Activated CD4-positive, alpha-beta T cell treated with anti-CD3 and anti-CD28 coated beads, Interleukin-2, amount 50 U/mL, for 16 hours (primary cell): ENCODE measurements at places on chromosomes 1 and 21.

GRCh38 chr1:118160806-118161205, 24.2 kb downstream of the SPAG17 start:
- DNase-seq = no peak

- no peak for DNase-seq
These were observed 97.4 kb upstream of the HP1BP3 start for GRCh38 chr1:20884513-20884912.

DNA sequence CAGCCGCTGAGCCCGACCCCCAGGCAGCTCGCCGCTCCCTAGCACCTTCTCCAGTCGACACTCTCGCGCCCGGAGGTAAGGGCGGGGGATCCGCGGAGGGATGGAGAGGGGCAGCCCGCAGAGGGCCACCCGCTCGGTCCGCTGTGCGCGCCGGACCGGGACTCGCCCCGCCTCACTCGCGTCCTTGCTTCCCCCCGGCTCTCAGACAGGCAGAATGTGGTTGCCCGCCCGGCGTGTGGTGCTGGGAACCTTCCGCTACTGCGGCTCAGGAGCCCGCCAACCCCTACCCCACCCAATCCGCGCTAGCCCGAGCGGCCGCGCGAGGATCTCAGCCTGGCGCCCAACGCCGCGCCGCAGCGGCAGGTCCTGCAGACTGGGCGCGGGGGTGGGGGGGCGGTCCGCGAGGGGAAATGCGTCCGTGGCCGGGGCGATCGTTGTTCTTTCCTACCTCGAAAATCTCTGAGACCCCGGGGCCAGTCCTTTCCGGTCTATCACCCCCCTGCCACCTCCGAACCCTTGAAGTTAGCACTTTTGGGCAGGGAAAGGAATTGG, 404 bp downstream of the LRRC8C start:
- peak; percentile 72 for DNase-seq

DNA sequence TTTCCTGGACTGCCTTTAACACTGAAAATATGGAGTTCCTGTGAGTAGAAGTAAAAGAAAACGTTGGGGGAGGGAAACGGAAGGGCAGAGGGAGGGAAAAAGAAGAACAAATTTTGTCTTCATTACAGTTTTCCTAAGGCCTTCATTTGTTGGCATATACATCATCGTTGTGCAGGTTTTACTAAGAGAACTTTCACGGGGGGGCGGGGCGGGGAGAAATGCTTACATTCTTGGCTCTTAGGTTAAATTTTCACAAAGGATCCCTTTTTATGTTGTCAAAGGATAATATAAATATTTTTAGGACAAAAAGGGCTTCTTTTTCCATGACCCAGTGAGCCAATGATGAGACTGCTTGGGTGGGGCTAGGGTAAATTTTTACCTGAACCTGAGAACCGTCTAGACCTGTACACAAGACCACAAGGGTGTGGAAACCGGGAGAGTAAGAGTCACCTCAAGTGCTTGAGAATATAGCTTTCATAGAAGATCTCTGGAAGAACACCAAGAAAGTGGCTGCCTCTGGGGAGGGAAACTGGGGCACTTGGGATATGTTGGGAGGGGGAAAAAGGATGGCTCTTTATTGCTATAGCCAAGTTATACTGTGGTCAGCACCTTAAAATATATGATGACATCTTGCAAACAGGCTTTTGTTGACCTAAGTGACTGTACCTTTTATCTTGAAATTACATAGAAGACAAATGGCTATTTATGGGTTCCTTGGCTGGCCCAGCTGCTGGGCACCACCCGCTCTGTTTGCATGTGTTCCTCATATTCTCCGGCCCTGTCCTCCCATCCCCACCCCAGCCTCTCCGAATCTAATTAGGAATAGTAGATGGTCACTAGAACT, 2.0 kb upstream of the UTP25 start:
- no peak for DNase-seq

DNA sequence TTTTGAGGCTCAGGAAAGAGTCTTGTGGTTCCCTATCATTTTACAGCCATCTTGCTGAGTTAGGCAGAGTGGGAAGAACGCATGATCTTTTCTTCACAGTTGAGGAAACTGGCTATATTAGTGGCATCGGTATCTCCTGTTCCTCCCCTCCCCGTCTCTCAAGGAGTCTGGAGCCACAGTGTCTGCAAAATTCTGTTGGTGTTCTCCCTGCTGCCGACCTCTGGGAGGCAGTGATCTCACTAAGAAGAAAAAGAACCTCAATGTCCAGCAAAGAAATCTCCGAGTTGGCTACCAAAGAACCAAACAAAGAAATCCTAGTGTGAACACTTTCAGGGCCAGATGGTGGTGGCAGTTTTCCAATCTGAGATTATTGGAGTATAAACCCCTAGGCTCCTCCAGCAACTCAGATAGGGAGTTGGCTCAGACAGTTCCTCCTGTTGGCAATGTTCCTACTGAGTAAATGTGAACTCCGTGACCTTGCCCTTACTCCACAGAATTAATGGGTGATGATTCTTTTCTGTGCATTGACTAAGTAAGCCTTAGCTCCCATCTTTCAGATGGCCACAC, 41.2 kb downstream of the PRAMEF20 start:
- DNase-seq = no peak

DNA sequence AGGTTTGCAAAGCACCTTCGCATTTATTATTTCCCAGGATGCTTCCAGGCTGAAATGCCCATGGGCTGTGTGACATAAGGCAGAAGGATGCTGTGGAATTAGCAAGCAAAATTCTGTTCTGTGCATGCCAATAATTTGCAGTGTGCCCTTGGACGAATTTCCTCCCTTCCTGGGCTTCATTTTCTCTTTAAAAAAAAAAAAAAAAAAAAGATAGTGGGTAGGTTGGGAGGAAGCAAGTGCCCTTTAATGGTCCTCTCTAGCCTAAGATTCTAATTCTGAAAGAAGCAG, 2.5 kb upstream of the ID3 start:
- DNase-seq = no peak

DNA sequence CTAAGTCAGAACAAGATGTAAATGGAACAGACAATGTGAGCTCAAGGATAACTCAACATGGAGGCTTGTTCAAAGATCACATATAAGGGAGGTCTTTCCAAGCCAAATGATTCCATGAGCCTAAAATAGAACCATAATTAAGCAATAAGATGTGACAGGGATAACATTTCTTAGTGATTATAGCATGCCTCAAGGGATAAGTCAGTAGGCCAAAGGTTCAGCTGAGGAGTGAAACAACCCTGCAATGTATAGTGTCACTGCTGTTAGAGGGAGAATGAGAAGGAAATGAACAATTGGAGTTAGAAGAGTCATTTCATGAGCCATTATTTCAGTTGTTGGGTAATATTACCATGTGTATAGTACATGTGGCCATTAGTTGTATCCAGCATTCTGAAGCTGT, 25.0 kb downstream of the GORAB start:
- DNase-seq = no peak

DNA sequence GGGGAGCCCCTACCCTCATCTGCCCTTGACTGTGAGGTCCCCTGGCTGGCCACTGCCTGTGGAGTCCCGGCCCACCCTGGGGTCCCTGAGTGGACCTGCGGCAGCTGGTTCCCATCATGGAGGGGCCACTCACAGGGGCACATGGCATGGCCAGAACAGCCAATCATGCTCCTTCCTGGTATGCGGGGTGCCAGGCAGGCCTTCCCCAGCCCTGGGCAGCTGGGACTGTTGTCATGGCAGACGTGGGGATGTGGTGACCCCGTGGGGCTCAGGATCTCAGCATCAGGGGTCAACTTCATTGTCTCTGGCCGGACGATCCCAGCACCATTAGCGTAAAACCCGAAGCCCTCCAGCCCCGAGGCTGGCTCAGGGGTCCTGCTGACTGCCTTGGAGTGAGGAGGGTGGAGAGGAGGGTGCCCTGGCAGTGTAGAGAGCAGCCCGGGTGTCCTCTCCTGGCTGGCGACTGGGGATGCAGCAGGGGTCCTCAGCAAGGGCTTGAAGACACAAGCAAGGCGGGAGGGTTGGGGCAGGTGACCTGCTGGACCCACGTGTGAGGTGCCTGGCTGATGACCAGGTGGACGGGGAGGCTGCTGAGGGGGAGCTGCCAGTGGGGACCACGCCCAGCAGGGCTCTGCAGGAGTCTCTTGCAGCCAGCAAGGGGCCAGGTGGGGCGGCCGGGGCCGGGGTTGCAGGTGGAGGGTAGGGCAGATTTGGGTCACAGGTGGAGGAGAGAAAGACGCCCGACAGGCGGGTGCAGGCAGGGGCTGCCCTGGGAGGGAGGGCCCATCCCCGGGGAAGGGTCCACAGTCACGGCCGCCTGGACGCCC, 45.1 kb downstream of the TRIM11 start:
- no peak for DNase-seq

- no peak for DNase-seq
These were observed 1.7 kb upstream of the COL18A1 start for GRCh38 chr21:45403133-45403824.

GRCh38 chr1:45302505-45303150, 24.1 kb upstream of the HPDL start:
- DNase-seq = no peak

GRCh38 chr1:147651466-147651865, 18.9 kb downstream of the ACP6 start:
- DNase-seq = no peak

GRCh38 chr1:5830771-5831599, 161.2 kb downstream of the NPHP4 start:
- DNase-seq = peak; percentile 10

DNA sequence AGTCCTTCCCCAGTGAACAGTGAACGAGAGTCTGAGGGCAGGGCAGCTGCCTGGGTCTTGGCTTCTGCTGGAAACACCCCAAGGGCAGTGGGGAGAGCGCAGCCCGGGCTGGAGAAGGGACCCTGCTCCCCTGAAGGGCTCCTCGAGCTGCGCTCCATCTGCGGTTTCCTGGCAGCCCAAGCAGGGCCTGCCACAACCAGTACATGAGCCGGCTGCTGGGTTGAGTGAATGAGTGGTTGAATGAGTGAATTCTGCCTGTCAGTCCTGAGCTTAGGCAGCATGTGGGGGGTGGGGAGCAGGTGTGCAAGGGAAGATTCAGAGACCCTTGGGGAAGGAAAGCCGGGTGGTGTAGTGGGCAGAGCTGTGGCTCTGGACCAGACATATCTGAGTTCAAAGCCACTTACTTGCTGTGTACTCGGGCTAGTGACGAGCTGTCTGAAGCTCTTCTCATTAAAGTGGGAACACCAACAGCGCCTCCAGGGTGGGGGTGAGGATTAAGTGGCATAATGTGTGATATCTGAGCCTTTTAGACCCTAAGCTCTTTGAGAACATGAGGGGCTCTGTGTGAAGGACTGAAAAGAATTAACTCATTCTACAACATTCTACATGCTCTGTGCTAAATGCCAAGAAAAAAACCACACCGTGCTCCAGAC, 3.7 kb downstream of the OPRD1 start:
- peak; percentile 3 for DNase-seq

DNA sequence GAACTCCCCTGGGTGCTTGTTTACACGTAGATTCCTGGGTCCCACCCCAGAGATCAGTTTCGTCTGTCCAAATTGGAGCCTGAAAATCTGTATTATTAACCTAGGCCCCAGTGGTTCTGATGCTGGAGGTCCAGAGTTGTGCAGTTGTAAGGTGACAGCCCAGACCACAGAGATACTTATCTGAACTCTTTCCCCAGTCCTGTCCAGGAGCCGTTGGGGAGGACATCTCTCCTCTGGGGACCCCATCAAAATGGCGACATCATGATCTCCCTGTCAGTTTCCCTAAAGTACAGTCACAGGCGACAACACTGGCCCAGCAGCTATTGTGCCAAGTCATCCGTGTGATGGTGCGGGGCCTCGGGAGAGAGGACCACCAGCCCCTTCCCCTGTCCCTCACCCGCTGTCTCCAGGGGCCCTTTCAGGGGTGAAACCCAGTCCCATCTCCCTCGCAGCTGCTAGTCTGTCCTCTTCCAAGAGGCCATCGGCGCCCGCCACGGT, 749 bp upstream of the EFHD2 start:
- no peak for DNase-seq

- DNase-seq = no peak
These were observed 37.7 kb upstream of the TMEM125 start for GRCh38 chr1:43232074-43232473.

DNA sequence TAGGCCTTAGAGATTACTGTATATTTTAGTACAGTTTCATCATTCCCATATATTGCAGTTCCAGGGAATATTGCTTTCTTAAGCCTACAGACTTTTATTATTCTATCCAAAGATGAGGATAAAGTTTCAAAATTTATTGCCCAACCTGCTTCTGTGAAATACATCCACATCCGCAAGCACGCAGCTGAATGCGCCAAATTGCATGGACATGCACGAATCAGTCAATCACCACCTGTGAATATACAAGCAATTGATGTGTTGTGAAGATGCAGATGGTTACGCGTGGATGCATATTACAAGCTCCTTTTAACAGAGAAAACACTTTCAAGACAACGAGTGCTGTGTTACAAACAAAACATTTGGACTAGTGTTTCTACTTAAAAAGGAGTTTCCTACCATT, 577.8 kb upstream of the PLXNA2 start:
- no peak for DNase-seq

DNA sequence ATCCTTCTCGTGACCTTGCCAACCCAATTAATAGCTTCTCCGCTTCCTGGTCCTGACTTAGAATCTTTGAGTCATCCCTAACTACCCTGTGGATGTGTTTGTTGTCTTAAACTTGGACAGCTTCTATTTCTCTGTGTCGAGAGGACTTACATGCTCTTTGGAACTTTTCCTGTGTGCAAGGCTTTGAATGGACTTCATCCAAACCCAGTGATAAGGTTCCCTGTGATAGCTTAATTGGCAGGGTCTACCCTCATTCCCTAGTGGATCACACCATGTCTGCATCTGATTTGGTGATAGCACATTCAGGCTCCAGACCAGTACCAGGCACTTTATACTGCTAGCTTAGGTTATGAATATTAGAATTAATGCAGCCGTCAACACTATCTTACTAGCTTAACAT, 378.2 kb upstream of the KAZN start:
- DNase-seq = no peak

GRCh38 chr1:213003256-213003655, 12.4 kb downstream of the ANGEL2 start:
- DNase-seq = peak; percentile 92

GRCh38 chr1:243312952-243313634, 57.3 kb downstream of the SDCCAG8 start:
- no peak for DNase-seq

- DNase-seq = no peak
These were observed 2.5 kb downstream of the ITLN2 start for GRCh38 chr1:160952129-160952510.

DNA sequence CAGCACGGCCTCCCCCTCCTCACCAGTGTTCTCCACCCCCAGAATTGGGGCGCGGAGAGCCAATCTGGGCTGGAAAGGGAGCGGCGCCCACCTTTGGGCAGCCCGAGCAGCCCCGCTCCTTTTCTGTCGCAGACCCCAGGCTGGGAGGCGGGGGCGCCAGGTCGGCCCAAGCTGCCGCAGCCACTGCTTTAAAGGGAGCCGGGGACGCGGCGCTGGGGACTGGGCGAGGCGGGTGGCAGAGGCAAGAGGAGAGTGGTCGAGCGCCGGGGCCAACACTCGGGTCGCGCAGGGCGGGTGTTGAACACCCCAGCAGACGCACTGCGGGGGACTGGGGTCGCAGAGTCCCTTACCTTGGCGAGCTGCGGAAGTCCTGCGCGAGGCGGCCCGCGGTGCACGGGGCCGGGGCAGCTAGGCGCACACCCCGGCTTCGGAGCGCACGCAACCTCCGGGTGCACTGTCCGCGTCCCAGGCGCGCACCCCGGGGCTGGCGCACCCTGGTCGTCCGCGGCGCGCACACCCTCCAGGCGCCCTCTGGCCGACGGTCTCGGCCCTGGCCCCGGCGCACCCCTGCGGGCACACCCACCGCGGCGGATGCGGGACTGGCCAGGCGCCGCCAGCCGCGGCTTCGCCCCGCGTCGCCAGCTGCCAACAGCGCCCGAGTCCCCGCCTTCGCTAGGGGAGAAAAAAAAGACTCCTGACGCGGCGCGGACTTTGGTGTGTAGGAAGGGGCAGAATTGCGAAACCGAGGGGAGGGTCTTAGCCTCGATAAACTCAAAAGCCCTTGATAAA, at the start of gene KANK4:
KANK4 (minus strand) TSS at position 679 of the 789 bp plus-strand sequence. CDS start 37,870 bp downstream, outside the sequence.
- DNase-seq = no peak
